ENCODE measurements at places on chromosomes 13 and 19. TPM values are rescaled to one million over a fixed set of nuclear protein-coding genes. Genes with fewer than 3 reads are reported as not detected.

TUBA3C gene
- not detected for total RNA-seq

ANKLE1 gene
- total RNA-seq = 0.59 TPM

SLC46A3 gene
- total RNA-seq = 17.8 TPM

MLNR gene
- total RNA-seq = not detected

SLC27A5 gene
- 2.1 TPM for total RNA-seq
